ENCODE measurements at places on chromosomes 5 and 9. TPM values are rescaled to one million over a fixed set of nuclear protein-coding genes. Genes with fewer than 3 reads are reported as not detected.

The CACFD1 gene
- total RNA-seq: 12.4 TPM

The NUTM2G gene
- not detected for total RNA-seq

The PTGDS gene
- total RNA-seq: 2,426 TPM

The SURF6 gene
- 8.2 TPM for total RNA-seq

The OR13D1 gene
- not detected for total RNA-seq

The CSF2 gene
- not detected for total RNA-seq

The PRRX2 gene
- total RNA-seq: 1.1 TPM

The CDKN2B-AS1 gene
- total RNA-seq: not detected

The GPX3 gene
- 2,480 TPM for total RNA-seq

The SSNA1 gene
- 67.1 TPM for total RNA-seq

The SHISAL2B gene
- total RNA-seq: not detected

The PCDHGA10 gene
- total RNA-seq: 3.1 TPM

The INIP gene
- 12.6 TPM for total RNA-seq

The SLC34A3 gene
- not detected for total RNA-seq

The ARHGEF39 gene
- total RNA-seq: 0.44 TPM

The PNPLA7 gene
- 4.4 TPM for total RNA-seq

The SUSD1 gene
- 10.6 TPM for total RNA-seq

The CKMT2 gene
- 909 TPM for total RNA-seq

The ORM2 gene
- total RNA-seq: not detected

The IL13 gene
- not detected for total RNA-seq

The COX7C gene
- total RNA-seq: 873 TPM

The TOR2A gene
- total RNA-seq: 7.0 TPM

The TESK1 gene
- total RNA-seq: 28.0 TPM

The PCDHB16 gene
- total RNA-seq: 5.3 TPM

The IFNK gene
- not detected for total RNA-seq

The GRM6 gene
- not detected for total RNA-seq

The MINAR2 gene
- total RNA-seq: not detected

The IER5L gene
- 5.5 TPM for total RNA-seq
